Right atrium auricular region (tissue), 2 donors: ENCODE measurements at places on chromosomes 11 and 22.

DNA sequence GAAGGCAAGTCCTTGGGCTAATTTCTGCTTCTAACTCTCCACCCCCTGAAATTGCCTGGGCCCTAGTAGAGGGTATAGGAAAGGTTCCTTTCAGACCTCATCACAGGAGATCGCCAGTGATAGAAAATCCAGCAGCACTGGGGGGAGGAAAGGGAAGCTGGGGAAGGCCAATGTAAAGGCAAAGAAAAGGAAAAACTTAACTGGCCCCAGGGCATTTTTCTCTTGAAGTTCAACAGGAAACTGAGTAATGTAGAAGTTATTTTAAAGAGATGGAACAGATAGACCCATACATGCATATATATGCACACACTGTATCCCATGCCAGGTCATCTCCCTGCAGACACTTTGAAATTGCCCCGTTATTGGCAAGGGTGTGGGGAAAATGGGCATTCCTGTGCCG lies 134.0 kb downstream of the TRIM44 start:
- no peak for DNase-seq

- DNase-seq = no peak
These were observed 54.7 kb downstream of the PHF21B start for GRCh38 chr22:44955102-44955501.

- DNase-seq = no peak
These were observed 588 bp downstream of the VPS37C start for GRCh38 chr11:61160487-61161189.

- DNase-seq = no peak
These were observed 61.6 kb downstream of the SYTL2 start for GRCh38 chr11:85749287-85749834.

DNA sequence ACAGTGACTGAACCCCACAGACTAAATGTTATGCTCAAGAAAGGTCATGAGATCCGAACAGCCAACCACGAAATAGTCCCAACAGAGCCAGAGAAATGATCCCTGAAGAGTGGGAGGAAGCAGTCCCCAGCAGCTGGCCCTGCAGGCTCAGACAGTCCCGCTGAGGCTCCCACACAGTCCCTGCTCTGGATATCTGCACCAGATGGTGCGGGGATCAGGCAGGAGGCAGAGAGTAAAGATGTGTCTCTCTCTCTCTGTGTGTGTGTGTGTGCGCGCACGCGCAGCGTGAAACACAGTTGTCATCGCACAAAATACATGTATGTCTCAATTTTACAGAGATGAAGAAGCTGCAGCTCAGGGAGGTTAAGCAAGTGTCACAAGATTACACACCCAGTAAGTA lies 27.9 kb downstream of the GUCY1A2 start:
- no peak for DNase-seq

DNA sequence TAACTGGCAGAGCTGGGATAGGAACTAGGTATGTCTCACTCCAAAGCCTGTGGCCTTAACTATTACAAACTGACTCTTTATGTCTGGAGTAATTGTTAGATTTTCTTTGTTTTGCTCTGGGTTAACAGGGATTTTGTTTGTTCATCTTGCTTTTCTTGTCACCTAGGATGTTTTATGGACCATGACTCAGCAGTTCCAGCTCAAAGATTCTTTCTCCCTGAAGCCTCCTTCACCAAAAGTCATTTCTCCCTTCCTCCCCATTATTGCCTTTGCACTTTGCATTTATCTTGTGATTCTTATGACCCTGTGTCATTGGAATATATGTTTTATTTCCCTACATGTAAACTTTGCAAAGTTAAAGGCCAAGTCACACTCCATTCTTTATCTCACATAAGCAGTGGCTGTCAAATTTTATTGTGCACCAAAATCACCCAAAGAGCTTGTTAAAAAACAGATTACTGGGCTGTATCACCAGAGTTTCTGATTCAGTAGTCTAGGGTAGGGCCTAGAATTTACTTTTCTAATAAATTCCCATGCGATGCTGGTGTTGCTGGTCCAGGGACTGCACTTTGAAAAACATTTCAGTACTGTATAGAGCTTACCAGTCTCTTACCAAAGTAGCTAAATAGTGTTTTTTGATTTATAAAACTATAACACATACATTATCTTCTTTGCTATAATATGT lies 327.7 kb downstream of the DLG2 start:
- DNase-seq = no peak

DNA sequence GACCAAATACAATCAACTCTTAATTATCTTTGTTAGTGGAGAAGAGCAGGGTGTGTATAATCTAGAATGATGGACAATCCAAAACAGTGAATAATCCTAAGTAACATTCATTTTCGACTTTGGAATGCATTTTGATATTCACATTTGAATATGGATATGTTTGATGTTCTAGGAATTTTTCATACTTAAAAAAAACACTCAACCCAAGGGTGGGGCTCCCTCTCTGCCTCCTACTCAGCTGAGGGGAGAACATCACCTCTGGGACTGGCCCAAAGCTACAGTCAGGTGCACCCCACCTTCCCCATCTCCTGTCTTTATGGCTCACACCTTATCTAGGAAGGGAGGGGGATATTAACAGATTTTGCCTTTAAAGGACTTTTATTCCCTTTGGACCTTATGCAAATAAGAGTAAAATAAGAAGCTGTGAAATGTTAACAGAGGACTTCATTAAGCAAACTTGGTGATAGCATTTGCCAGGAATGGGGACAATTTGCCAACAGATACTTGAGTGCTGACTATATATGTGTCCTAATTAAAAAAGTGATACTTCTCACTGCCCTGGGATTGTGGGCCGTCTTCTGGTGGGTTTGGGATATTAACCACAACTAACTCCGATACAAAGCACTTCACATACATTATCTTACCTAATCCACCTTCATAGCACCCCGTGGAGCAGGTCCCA lies 187.0 kb downstream of the ST3GAL4 start:
- no peak for DNase-seq

DNA sequence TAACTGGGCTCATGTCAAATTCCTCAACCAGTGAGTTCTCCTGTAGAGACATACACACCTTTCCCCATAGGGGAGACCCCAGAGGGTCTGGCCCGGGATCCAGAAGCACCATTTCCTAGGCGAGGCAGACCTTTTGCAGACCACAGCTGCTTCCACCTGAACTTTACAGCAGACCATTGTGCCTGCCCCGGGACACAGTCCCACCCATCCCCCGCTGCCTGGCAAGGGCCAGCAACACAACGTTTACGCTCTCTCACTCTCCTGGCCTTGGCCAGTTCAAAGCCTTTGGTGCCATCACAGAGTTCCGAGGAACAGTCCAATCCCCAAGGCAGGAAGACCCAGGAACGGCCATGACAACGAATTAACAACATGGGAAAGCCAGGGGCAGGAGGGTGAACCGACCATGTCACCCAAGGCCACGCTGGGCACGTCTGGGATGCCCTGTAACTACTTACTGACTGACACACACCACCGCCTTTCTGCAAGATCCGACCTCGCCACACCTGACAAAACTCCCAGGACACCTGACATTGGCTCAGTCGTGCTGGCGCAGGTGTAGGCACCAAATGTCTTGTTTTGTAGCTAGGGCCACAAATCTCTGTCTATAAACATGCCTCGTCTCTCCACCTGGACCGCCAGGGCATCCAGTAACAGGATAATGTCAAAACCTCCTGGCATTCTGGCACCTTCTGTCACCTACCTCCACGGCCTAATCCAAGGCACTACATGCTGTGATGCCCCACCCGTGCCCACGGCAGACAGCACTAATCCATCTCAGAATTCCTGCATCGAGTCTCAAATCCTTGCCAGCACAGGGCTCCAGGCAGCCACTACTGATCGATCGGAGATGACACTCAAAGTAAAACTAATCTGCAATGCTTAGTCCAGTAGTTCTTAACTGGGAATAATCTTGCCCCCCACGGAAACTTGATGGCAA lies 51.3 kb downstream of the MYH9 start:
- DNase-seq = no peak

DNA sequence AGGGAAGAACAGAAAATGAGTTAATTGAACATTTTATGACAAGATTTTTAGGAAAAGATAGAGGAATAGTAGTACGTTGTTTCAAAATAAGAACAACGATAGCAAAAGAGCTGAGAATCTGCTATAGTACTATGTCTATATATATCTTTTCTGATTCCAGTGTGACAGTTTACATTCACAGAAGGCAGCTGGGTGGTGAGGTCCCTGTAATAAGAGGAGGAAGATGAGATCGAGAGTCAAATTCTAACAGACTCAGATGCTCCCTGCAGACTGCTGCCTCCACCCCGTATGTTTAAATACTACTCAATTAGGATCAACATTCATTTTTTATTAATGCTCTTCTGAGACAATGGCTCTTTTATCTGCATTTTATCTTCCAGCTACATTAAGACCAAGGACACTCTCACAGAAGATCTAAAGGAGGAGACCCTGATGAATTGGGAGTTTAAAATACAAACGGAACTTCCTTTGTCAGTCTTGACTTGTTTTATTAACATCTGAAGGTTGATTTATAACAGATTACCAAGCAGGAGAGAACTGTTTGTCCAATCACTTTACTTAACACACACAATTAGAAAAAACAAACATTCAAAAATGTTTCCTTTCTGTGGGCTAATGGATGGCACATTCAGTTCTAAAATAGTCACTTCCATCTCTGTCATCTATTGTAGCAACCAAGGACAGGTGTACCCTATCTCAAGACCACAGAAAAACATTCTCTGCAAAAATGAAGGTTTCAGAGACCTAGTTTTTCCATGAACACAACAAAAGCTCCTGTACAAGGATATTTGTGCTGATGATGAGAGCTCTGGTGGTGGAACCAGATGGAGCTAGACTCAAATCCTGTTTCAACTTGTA lies 240.2 kb downstream of the CADM1 start:
- no peak for DNase-seq
